ENCODE measurements at places on chromosomes 1 and 21.

DNA sequence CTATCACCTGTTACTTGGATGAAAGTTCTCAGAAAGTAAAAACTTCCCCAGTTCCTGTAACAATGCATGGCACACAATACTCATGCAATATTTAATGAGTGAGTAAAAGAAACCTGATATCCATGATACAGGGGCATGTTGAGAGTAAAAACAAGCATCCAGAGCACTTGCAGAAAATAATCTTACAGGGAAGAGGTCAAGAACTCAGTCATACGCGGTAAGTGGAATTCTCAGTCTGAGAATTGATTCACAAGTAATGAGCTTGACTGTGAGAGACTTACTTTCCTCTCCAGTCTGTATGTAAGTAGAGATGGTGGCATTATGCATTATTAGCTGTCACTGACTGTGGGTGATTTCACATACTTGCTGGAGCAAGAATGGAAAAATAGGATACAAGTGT lies 976.9 kb downstream of the BRINP3 start:
- no peak for DNase-seq

DNA sequence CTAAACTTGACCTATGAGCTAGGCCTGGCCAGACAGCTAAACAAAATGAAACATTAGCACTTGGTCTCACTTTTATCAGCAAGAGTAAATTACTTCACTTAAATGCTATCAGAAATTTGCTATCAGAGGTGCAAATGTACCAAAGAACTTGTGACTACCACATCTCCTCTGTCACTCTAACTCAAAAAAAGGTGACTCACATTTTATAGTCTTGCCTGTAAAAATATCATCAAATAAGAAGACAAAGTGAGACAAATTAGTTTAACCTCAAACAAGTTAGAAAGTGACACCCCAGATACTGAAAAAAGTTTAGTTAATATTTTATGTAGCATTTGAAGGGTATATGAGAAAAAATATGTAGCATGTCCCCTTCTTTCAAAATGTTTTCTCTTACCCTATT lies 76.9 kb downstream of the EPS15 start:
- DNase-seq = no peak

DNA sequence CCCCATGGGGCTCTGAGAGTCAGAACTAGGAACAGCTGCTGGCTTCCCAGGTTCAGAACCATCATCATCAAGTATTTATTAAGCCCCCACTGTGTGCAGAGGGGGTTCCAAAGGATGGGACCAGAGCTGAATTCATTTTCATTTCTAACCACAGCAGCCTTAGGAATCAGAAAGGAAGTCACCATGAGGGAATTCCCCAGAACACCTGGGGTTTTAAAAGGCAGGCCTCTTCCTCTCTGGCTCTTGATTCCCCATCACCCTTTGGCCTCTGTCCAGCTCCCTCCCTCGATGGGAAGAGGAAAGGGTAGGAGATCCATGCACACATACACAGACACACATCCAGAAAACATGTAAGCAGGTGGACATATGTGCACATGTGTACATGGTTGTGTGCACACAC lies 1.3 kb upstream of the KCNN3 start:
- DNase-seq = no peak

DNA sequence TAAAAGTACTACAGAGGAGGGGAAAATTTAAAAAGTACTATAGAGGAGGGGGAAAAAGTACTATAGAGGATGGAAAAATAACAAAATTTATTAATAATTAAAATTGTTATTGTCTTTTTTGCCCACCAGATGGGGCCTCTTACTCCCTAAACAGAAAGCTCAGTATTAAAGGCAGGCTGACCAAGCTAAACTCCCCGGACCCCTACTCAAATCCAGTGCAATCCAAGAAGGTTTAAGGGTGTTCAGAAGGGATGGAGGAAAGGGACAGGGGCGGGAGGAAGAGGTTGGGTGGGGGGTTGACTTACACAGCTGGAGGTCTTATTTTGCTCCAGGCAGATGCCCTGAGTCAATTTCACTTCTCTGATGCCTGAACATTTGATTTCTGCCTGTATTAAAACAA lies 13.7 kb downstream of the CD34 start:
- DNase-seq = no peak

DNA sequence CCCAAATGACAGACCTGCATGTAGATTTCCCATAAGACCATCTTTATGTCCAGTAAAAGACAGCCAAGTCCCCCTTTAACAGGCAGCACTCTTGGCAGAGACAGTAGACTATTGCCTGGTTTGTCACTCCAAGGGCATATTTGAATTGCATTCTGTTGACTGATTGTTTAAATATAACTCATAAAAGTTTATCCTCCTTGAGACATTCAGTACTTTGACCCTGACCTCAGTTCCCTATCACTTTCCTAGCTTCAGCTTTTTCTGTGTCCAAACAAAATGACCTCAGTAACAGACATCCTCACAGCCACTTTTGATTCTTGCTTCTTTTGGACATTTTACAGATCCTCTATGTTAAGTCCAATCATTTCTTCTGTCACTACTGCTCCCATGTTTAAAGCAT lies 51.1 kb downstream of the RBM11 start:
- DNase-seq = no peak

- no peak for DNase-seq
Observed at GRCh38 chr1:170967042-170967910, 31.9 kb downstream of the MROH9 start.

DNA sequence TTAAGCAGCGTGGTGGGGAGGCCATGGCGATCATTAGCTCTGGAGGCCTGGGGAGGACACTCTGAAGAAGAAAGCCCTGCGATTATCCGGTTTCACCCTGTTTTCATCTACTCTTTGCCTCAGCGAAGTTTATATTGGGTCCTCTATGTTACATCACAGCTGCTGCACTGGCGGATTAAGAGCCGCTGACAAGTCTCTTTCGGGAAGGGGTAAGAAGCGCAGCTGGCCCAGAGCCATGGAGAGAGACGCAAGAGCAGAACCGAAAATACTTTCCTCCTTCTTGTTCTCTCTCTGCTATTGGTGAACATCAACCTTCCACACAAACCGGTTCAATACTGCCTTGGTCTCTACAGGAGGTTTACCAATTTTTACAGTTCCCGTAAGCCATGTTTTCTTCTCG lies 291.5 kb downstream of the FAM72C start:
- no peak for DNase-seq

GRCh38 chr1:182292193-182292741 lies 99.3 kb downstream of the GLUL start:
- DNase-seq = no peak

- DNase-seq = no peak
Observed at GRCh38 chr21:45538381-45539045, 3.7 kb downstream of the SLC19A1 start.

DNA sequence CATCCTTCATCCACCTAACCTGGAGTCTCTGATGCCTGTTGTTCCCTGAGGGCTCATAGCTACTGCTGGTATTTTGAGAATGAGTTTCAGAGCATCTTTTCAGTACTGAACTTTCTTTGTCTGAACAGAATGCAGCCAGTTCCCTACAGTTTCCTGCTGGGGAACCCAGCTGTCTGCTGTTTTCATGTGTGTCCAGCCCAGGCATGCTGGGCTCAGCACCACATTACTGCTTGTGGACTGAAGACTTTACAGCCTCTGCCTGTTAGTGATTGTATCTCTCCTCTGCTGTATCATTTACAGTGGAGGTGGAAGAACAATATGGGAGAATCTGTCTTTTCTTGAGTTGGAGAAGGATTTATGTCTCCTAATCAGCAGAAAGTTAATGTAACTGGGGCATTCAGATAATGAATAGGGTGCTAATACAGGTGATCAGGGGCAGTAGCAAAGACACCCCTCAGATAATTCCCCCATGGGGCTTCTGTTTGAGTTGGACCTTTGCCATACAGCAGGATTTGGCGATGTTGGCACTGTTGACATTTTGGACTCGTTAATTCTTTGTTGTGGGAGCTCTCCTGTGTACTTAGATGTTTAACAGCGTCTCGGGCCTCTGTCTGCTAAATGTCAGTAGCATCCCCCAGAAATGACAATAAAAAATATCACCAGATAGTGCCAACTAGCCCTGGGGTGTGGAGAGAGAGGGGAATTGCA lies 207.7 kb downstream of the HHAT start:
- DNase-seq = no peak

GRCh38 chr1:169138866-169139670 lies 32.6 kb downstream of the ATP1B1 start:
- DNase-seq = no peak

DNA sequence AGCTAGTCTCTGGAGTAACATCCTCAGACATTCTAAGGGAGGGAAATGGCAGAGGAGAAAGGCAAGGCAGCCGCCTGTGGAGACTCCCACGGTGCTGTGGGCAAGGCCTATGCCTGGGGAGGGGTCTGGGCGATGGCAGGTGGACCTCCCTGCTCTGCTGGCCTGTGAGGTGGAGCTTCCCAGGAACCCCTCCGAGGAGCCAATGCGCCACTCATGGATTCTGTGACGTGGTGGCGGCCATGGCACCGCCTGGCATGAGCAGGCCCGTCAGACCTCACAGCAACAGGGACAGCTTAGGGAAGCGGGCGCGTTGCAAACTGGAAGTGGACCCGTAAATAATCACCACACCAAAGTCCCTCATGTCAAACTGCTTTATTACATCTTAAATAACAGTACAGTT lies 6.7 kb upstream of the NADK start:
- DNase-seq = no peak

GRCh38 chr1:71196685-71197084 lies 115.8 kb upstream of the ZRANB2 start:
- DNase-seq = no peak

DNA sequence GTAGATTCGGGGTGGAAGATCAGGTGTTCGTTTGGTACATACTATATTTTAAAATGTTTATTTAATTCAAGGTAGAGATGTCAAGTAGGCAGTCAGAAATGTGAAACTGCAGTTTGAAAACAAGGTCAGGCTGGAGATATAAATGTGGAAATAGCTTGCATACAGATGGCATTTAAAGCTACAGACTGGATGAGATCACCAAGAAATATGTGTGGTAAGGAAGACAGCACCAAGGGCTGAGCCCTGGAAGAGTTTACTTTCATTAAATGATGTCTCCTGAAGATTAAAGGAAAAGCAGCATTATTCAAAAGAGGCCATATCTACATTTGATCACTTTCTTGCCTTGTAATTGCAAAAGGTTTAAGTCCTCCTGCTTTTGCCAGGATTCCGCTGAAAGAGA lies 271.3 kb downstream of the PTBP2 start:
- no peak for DNase-seq

GRCh38 chr1:55323760-55324159 lies 108.6 kb upstream of the USP24 start:
- no peak for DNase-seq

DNA sequence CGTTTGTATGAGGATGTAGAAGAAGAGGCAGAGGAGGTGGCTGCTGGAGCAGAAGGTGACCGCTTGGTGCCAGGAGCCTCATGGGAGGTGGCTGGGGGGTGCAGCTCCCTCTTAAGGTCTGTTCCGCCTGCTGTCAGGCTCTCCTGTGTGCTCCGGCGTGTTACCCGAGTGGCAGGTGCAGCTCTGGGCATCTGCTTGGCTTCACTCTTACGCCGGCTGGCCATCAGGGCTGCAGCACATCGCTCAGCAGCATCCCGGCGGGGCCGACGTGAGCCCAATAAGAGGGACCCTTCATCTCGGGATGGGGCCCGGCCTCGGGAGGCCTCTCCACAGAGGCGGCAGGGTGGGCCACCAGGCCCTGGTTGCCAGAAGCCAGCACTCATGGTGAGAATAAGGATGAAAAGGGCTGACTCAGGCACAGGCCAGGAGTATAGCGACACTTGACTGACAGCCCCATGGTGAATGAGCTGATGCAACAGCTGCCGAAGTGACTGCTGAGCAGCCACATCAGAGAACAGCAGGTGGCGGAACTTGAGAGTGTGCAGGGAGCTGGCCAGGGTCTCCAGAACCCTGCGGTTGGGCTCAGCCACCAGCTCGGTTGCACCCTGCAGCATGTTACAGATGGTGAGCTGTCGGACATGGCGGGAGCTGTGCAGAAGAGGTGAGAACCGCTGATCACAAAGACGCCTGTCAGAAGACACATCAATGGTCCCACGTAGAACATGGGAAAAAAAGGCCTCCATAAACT lies 17.5 kb downstream of the LRRC41 start:
- no peak for DNase-seq

- DNase-seq = no peak
Observed at GRCh38 chr1:234611847-234612351, 1.9 kb upstream of the IRF2BP2 start.

DNA sequence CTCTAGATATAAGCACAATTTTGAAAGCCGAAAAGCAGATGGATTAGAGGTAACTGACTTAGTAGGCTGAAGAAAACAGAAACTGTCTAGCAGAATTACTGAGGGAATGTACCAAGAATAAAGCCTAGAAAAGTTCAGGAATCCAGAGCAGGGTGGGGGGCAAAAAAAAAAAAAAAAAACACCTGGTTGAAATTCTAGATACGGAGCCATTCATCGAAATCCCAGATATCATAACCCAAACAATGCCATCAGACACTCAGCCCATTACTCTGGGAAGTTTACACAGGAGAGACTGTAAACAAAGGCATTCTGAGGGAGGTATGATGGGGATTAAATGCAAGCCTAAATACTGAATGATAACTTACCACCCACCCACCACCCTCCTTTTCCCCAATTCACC lies 45.6 kb downstream of the ENAH start:
- DNase-seq = no peak

GRCh38 chr1:28512058-28512611 lies 6.3 kb downstream of the RCC1 start:
- DNase-seq = no peak

DNA sequence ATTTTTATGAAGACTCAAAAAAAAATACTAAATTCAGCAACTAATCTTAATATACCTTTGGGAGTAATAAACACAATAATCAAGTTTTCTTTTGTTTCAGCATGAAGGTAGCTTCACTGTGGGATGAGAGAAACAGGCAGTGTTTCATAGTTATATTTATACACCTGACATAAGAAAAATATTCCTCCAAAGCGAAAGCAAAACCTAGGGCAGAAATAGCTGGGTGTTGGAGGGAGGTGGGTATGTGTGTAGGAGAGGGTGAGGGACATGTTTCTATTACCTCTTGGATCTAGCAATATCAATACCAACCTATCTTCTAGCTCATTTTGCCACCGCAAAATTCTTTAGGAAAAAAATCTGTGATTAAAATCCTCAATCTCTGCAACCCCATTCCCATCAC lies 24.9 kb upstream of the MAN1A2 start:
- DNase-seq = no peak

DNA sequence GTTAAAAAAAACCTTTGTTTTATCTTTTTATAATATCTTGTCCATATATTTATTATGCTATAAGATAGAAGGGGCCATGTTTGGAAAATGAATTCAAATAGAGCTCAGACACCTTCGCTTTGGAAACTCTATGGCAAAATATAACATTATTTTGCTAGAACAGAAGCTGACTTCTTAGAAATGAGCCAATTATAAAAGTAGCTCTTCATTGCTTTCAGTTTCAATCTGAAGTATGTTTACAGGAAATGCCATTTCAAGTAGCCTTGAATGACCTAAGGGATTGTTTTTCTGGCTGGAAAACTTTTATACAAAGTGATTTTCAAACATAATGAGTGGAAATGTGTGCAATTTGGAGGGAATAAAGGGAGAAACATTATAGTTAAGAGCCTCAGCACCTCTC lies 37.8 kb upstream of the GBP5 start:
- no peak for DNase-seq

GRCh38 chr1:111515291-111516004 lies 12.0 kb upstream of the ADORA3 start:
- no peak for DNase-seq

All from stimulated activated CD4-positive, alpha-beta T cell treated with anti-CD3 and anti-CD28 coated beads, Interleukin-1b, Interleukin-23, amount 100 ng/mL, for 1 hour (primary cell).